ENCODE measurements at places on chromosomes 5 and 9.

- DNase-seq: no peak
Measured at GRCh38 chr5:55540024-55540423, 5.3 kb upstream of the PLPP1 start.

- peak; percentile 59 for DNase-seq
Measured at GRCh38 chr5:134874831-134875655, 872 bp downstream of the TXNDC15 start.

DNA sequence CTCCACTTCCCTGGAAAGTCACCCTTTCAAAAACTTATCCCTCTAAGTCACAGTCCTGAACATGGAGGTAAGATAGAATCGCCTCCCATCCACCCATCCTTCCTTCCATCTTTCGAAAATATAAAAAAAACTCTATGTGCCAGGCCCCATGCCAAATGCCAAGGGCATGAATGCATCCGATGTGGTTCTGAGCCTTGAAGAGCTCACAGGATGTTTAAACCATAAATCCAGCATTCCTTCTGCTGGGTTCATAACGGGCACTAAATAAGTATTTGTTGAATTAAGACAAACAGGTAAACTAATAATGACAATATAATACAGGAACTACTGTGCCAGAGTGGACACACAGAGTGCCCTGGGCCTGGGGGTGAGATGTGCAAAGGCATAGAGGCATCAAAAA, 147.3 kb downstream of the TTLL11 start:
- DNase-seq: no peak

DNA sequence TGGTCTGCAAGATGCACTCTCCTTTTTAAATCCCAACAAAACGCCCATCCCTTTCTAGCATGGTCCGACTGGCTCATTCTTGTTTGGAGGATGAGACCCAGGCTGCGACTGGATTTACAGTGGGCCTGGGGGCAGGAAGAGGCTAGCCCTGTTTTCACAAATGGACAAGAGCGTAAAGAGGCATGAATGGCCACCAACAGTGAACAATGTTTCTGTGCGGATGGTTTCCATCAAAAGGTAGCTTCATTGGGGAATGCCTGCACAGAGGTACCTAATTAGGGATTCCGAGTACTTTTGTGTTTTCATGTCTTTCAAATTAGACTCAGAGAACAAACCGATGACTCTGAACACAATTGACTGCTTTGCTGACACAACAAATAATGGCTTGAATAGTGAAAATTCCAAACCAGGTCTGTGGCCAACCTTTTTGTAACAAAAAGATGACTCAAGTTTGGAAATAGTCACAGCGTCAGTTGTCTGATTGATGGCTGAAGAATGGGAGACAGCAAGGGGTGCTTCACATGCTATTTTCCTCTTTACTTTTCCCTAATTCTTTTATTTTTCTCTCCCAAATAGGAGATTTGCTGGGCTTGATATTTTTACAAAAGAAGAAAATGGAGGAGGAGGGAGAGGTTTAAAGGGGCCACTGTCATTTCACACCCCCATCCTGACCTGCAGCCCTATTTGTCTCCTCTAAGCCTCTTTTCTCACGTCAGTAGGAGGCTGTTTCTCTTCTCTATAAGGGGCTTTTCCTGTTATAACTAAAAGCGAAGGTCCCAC, 208.1 kb upstream of the S1PR3 start:
- DNase-seq: no peak
